Anterior cingulate cortex (tissue), 58 donors: ENCODE measurements at places on chromosomes 12 and 14.

- DNase-seq: no peak
Measured at GRCh38 chr12:51851413-51852124, 3.1 kb upstream of the FIGNL2 start.

DNA sequence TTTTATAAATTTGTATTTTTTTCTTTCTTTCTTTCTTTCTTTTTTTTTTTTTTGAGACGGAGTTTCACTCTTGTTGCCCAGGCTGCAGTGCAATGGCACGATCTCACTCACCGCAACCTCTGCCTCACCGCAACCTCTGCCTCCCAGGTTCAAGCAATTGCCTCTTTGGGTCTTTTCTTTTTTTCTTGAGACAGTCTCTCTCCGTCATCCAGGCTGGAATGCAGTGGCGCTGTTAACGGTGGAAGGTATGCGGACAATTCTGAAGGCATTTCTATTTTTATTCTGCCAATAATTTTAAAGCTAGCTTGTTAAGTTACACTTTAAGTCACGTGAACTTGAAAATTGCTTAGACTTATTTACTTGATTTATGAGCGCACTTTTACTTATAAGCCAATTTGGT lies 8.8 kb upstream of the PHC1 start:
- DNase-seq: no peak

GRCh38 chr12:96720363-96720705 lies 186.7 kb upstream of the NEDD1 start:
- DNase-seq: no peak

DNA sequence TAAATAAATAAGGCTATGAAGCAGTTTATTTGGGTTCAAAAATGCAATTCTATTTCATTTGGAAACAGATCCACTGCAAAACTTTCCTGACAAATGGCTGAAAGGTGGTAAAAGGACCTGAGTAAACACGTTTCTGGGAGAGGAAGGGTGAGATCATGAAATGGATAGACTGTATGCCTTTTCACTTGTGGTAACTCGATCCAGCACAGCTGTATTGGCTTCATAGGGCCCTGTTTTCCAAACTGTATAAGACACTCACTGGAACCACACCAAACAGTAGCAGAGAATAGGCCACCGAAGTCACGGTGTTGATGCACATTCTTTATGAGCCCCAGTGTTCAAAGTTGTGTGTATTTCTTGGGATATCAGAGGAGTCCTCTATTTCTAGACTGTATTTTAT lies 325.2 kb upstream of the DIO2 start:
- DNase-seq: no peak

- DNase-seq: no peak
Measured at GRCh38 chr12:26277506-26278246, 82.3 kb downstream of the SSPN start.

GRCh38 chr14:34604995-34605394 lies 25.0 kb downstream of the SNX6 start:
- DNase-seq: no peak

DNA sequence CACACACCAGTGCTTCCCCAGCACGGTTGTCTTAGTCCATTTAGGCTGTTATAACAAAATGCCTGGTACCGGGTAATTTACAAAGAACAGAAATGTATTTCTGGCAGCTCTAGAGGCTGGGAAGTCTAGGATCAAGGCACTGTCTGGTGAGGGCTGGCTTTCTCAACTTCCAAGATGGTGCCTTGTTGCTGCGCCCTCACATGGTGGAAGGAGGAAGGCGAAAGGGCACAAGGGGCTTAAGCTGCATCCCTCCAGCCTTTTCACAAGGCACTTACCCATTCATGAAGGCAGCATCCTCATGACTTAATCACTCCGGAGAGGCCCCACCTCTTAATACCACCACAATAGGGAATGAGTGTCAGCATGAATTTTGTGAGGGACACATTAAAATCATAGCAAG lies 155.5 kb downstream of the SLC15A5 start:
- no peak for DNase-seq

- no peak for DNase-seq
Measured at GRCh38 chr12:56530390-56531055, 8.9 kb downstream of the RBMS2 start.

DNA sequence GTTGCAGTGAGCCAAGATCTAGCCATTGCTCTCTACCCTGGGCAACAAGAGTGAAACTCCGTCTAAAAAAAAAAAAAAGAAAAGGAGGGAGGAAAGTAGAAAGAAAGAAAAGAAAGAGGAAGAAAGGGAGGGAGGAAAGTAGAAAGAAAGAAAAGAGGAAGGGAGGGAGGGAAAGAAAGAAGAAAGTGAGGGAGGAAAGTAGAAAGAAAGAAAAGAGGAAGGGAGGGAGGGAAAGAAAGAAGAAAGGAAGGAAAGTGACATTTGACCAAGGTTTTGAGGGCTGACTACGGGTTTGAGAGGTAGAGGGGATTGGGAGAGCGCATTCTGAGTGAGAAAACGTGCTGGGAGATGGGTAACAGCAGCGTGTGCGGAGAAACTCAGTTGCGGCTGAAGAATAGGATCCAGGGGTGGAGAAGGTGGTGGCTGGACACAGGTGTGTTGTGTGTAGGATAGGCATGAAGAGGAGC lies 521 bp upstream of the PAPLN start:
- no peak for DNase-seq

DNA sequence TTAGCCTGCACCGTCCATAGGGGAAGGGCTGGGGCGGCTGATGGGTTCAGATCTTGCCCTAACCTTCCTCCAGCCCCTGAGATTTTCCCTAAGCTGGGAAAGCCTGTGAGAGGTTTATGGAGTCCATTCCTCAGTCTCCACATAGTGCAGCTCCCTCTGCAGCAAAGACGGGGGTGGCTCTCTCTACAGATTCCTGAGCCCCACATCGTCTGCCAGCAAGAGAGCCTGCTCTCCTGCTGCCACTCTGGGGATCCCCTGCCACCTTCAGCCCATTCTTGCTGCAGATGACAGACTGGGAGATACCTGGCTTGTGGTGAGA lies 3.1 kb downstream of the SMIM41 start:
- no peak for DNase-seq

- no peak for DNase-seq
Measured at GRCh38 chr12:17134315-17134714, 528.4 kb upstream of the LMO3 start.

- DNase-seq: no peak
Measured at GRCh38 chr12:115609347-115609746, 668.1 kb downstream of the MED13L start.

GRCh38 chr12:80356097-80356496 lies 87.9 kb upstream of the PTPRQ start:
- DNase-seq: no peak

GRCh38 chr14:105150368-105151083 lies 18.1 kb downstream of the JAG2 start:
- no peak for DNase-seq

GRCh38 chr14:105197211-105197641 lies 16.1 kb upstream of the NUDT14 start:
- no peak for DNase-seq

DNA sequence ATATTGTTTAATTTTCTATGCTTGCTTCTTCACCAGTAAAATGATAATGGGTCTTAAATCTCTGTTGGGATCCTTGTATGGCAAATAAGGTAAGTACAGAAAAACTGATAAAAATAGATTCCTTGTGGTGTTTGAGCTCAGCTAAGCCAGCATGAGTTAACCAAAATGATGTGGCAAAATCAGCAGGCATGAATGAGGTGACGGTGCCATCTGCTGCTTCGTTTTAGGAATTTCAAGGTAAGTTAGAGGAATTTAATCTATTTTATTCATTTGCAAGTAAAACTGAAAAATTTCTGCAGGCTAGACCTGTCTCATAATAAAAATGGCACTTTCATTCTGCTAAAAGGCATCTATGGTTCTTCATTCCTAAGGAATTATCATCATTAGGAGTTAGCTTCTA lies 10.0 kb upstream of the CLEC7A start:
- peak; percentile 2 for DNase-seq

DNA sequence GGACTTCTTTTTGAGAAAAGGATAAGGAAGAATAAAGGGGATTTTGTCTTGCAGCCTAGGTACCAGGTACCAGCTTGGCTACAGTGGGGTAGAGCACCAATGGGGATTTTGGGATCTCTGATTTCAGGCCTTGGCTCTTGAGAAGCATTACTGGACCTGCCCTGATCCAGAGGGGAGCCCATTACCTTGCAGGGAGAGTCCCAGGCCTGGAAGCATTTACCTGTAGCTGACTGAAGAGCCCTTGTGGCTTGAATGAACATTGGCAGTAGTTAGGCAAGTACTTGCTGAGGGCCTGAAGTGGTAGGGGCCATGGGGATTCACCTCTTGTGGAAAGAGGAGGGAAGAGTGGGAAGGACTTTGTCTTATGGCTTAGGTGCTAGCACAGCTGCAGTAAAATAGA lies 308.2 kb upstream of the FBXO33 start:
- DNase-seq: no peak

DNA sequence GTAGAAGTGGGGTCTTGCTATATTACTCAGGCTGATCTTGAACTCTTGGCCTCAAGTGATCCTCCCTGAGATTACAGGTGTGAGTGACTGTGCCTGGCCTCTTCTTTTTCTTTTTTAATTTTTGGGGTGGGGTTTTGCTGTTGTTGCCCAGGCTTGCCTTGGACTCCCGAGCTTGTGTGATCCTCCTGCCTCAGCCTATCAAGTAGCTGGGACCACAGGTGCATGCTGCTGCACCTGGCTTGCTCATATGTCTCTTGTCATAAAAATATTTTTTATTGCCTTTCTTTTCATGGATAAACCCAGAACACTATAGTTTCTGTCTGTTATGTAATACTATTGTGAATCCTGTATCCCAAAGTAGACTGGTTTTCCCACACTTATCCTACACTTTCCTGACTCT lies 26.0 kb downstream of the SCYL2 start:
- DNase-seq: no peak

- DNase-seq: no peak
Measured at GRCh38 chr14:30928462-30928861, 54.1 kb downstream of the COCH start.
